Stimulated activated CD4-positive, alpha-beta T cell treated with anti-CD3 and anti-CD28 coated beads, Interleukin-15, amount 100 ng/mL, for 1 hour (primary cell): ENCODE measurements at places on chromosomes 7 and 10.
A peak's percentile ranks its signal among the peaks of the same experiment; 100 is the strongest.

- no peak for DNase-seq
Measured at GRCh38 chr7:33300131-33300530, 170.8 kb downstream of the BBS9 start.

DNA sequence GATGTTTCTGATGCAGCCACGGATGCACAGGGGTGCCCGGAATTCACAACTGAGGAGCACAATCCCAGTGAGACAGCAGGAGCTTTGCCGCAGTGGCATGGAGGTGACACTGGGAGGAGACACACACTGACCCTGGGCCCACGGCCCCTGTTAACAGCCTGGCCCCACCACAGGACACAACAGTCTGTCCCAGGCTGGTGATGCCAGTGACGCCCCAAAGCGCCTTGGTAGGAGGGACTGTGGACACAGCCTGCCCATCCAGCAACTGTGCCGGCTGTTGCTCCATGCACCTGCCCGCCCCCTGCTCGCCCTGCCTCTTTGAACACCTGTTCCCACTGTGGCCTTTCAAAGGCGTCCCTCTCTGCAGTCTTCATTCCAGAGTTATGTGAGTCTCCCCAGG lies 49.8 kb downstream of the KLF6 start:
- DNase-seq, result no peak

GRCh38 chr7:94313926-94314325 lies 80.8 kb upstream of the COL1A2 start:
- DNase-seq, result no peak

DNA sequence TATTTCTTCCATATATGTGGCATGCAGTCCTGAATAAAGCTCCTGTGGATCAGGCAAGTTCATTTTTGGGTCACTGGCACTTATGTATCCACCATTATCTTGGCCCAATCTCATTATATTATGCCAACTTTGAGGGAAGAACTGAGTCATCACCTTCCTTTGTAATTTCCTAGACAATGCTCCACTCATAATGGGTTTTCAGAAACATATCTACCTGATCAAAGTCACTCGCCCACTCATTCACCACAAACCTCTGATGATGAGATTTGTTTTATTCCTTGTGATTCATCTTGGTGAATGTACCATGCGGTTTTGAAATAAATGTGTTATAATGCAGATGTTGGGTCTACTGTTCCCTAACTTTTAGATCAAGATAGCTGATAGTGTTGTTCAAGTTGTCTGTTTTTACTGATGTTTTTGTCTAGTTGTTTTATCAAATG lies 525.8 kb downstream of the KIF20B start:
- no peak for DNase-seq

GRCh38 chr10:24010436-24010970 lies 198.4 kb upstream of the KIAA1217 start:
- no peak for DNase-seq

GRCh38 chr10:80156216-80156615 lies 23.7 kb downstream of the PLAC9 start:
- DNase-seq, result no peak

DNA sequence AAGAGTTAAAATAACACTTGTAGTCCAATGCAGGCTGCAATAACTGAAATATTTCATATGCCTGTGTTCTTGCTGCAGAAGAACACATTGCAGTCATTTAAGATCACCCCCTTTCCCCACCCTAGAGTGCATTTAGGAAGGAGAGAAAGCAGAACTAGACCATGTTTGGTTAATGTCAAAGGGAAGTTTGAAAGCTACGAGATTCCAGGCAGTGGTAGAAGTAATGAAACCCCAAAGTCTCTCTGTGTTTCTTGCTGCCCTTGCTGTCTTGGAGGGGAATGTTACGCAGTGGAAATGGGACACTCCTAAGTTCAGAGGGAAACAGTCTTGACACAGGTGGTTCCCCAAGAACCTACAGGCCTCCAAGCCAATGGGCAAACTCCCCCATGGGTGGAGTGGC lies 242.9 kb downstream of the PTEN start:
- DNase-seq, result no peak

DNA sequence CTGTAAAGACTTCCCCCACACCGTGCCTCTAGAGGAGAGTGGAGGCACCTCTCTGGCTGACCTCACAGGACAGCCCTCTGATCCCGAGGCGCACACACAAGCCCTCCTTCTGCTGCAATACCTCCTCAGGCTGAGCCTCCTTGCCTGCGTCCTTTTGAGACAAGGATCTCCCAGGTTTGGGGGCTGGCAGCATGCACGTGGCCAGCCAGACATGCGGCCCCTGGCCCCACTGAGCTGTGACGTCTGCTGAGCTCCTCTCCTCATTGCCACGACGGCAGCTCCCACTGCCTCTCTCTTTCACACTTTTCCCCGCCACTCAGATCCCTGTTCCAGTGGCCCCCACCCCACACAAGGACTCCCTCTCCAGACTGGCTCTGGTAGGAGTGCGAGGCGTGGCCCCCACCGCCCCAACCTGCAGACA lies 12.2 kb upstream of the DNAAF5 start:
- no peak for DNase-seq

GRCh38 chr10:131757285-131758058 lies 143.3 kb upstream of the PPP2R2D start:
- no peak for DNase-seq

GRCh38 chr10:63752318-63752717 lies 231.1 kb downstream of the REEP3 start:
- no peak for DNase-seq

- DNase-seq, result peak; percentile 18
Measured at GRCh38 chr7:21944616-21945453, 864 bp downstream of the CDCA7L start.

- DNase-seq, result no peak
Measured at GRCh38 chr7:16136896-16137295, 284.4 kb downstream of the CRPPA start.

- no peak for DNase-seq
Measured at GRCh38 chr7:125661-126060, 66.7 kb upstream of the FAM20C start.

- DNase-seq, result no peak
Measured at GRCh38 chr7:151085329-151085690, 965 bp upstream of the AGAP3 start.

GRCh38 chr10:87519582-87519981 lies 14.9 kb downstream of the MINPP1 start:
- DNase-seq, result no peak

GRCh38 chr10:30178356-30178964 lies 119.1 kb upstream of the JCAD start:
- no peak for DNase-seq

GRCh38 chr7:50396856-50397255 lies 53.3 kb downstream of the FIGNL1 start:
- no peak for DNase-seq

DNA sequence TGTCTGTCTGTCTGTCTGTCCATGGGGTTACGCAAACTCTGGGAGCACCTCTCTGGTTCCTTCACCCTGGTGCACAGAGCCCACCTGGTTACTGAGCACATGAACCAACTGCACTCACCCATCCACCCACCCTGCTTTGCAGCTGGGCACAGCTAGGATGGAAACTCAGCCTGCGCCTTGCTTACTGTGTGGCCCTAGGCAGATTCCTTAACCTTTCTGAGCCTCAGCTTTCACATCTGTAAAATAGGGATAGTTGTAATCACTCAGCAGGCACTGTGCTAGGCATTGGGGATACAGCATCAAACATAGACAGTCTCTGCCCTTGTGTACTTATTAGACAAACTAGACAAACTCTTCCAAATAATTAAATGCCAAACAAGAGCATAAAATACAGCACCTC lies 21.8 kb upstream of the INMT start:
- DNase-seq, result no peak

DNA sequence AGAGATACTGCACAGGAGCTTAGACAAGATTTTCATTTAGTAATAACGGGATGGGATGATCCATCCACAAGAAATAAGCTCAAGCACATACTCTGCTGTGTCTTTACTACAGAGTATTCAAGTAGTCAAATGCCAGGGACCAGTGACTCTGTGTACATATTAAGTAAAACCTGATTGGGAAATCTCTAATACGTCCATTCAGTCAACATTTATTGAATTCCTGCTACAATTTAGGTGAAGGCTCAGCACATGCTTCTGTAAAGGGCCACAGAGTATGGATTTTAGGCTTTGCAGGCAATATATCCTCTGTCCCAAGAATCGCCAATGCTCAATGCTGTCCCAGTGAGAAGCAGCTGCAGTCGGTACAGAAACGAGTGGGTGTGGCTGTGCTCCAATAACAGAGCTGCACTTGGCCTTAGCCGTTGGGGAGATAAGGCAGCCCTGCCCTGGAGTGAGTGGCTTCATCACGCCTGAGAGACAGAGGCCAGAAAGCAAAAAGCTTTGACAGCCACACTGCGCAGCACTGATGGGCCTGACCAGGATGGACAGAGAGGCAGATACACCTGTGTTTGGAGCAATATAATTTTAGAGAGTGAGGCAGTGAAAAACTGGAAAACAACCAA lies 186.8 kb downstream of the PARD3 start:
- no peak for DNase-seq

- no peak for DNase-seq
Measured at GRCh38 chr7:140674899-140675701, 2.4 kb downstream of the ADCK2 start.

- DNase-seq, result no peak
Measured at GRCh38 chr7:30148951-30149459, 14.2 kb downstream of the MTURN start.

GRCh38 chr10:29379208-29379607 lies 90.3 kb downstream of the LYZL1 start:
- no peak for DNase-seq

GRCh38 chr7:110224643-110225042 lies 866.3 kb upstream of the LRRN3 start:
- no peak for DNase-seq

- DNase-seq, result no peak
Measured at GRCh38 chr10:84373000-84373399, 44.6 kb downstream of the CCSER2 start.

GRCh38 chr7:100562195-100563099 lies 11.3 kb downstream of the SAP25 start:
- no peak for DNase-seq

DNA sequence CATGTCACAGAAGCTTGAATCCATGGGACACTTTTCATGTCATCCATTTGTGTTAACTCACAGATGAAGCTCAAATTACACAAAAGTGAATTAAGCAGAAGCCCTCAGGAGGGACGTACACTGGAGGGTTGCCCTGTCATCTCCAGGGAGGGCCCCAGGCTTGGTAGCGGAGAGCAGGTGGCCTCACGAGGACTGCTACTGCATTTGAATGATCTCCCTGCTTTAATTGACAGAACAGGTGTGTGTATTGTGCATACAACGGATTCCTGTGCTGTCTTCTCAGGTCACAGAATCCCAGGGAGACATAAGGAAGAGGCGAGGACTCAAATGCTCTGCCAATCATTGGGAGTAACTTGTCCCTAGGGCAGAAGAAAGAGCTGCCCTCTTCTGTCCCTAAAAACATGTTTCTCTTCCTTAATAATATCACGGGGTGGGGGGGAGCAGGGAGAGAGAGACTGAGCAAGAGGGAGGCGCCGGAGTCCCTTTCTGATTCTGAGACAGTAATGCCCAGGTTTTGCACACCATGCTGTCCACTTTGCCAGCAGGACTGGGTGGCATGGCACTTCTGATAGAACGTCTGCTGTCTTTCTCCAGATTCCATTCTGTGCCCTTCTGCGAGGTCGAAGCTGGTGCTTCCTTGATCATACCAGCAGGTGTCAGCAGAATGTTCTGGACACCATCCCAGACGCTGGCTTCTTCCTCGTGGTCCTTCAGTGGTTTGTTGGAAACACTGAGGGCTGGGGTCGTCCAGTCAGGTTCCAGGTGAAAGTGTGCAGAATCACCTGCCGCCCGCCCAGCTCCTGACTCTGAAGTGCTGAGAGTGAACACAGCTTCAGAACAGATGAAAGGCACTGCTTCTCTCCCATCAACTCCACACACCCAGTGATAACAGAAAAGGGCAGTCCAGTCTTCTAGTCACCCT lies 26.2 kb upstream of the RASGEF1A start:
- DNase-seq, result no peak

GRCh38 chr10:102595897-102596296 lies 48.4 kb upstream of the TRIM8 start:
- no peak for DNase-seq

GRCh38 chr10:77846718-77847311 lies 79.7 kb downstream of the DLG5 start:
- DNase-seq, result no peak

DNA sequence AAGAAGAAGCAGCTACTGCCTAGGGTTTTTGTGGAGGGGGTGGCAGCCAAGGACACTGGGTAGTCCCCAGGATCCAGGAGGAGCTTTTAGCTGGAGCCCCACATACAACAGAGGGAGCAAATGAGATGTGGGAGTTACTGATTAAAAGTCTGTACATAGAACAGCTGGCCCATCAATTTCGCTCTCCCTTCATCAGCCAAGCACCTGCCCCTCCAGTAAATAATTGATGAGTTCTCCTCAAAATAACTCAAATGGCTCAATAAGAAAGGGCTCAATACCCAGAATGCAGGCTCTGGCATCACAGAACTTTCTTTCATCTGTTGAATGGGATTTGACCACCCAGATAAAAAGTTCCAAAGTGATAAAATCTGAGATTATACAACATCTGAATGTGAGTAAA lies 15.1 kb upstream of the WNT8B start:
- DNase-seq, result no peak

DNA sequence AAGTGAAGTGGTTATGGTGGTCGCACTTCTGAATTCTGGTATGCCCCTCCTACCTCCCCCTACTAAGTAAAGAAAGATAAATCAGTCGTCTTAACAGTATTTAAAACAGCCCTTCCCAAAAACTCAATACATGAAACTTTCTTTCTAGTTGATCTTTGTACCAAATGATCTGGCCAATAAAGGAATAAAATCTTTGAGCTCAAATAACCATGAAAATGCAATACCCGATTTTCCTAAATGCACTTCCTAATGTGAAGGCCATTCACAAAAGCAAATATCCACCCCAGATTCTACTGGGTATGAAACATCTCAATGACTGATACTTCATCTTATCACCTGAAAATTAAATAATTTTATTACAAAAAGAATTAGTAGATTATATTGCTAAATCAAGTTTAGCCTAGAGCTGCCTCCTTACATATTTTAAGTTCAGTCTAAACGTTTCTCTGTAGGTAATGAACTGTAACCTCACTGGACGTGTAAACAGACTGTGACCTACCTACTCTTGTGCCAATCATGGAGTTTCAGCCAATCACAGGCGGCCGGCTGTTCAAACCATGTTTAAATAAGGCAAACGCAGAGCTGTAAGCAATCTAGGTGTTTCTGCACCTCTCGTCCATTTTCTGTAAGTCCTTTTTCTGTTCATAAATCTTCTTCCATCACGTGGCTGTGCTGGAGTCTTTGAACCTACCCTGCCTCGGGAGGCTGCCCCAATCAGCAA lies 146.9 kb upstream of the AKR1E2 start:
- DNase-seq, result no peak

- no peak for DNase-seq
Measured at GRCh38 chr10:63388421-63389031, 77.3 kb downstream of the JMJD1C start.

GRCh38 chr10:88721392-88721791 lies 15.3 kb downstream of the LIPK start:
- no peak for DNase-seq

GRCh38 chr7:100801833-100802568 lies 25.3 kb downstream of the EPHB4 start:
- no peak for DNase-seq

GRCh38 chr10:118783776-118784545 lies 29.2 kb upstream of the CACUL1 start:
- DNase-seq, result no peak
